GM18507 (cell line): ENCODE measurements at places on chromosomes 13 and 19.

DNA sequence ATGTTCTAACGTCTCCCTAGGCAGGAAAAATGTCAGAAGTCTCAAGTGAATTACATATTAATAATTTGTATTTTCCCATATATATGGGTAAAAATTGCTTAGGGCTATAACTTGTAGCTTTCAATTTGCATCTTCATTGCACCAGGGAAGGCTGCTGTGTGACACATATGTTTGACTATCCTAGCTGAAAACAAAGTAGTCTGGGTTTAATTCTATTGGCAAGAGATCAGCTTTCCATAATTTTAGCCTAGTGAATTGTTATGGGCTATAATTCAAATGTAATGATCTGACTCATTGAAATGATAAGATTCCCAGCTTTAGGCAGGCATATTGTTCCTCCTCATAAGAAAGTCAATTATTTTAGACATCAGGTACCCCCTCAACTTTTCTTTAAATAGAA lies 553.1 kb downstream of the DCT start:
- DNase-seq = no peak

DNA sequence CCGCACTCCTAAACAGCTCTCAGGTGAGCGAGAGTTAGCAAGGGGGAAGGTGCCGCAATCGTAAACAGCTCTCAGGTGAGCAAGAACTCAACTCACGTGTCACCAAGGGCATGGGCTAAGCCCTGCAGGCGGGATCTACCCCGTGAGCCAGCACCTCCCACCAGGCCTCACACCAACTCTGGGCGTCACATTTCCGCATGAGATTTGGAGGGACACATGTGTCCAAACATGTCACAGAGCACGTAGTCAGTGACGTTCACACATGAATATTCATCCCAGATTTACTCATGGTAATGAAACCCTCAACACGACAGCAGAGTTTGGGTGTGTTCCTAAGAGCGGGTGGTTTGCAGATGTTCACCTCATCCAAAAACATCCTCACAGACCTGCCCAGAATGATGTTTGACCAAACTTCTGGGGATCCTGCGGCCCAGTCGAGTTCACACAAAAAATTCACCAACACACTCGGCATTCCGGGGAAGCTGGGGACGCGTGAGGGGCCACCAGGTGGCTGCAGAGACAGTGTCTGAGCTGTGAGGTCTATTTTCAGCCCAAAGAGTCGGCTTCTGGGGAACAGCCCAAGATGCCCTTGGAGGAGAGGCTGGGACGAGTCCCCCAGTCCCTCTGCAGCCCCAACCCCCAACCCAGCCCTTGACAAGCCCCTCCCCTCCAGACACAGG lies 19.6 kb downstream of the C2CD4C start:
- no peak for DNase-seq

DNA sequence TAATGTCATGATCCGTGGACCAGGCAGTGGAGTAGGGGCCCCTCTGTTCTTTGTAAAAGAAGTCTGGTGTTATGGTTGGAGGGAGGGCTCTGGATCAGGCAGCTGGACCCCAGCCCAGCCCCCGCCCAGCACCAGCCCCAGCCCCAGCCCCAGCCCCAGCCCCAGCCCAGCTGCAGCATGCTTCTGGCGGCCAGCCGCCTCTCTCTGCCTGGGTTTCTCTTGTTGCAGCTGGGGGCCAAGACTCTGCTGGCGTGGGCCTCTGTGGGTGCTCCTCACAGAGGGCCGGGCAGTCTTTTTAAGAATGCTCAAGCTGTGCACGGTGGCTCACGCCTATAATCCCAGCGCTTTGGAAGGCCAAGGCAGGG lies 17.9 kb downstream of the DOT1L start:
- DNase-seq = no peak

DNA sequence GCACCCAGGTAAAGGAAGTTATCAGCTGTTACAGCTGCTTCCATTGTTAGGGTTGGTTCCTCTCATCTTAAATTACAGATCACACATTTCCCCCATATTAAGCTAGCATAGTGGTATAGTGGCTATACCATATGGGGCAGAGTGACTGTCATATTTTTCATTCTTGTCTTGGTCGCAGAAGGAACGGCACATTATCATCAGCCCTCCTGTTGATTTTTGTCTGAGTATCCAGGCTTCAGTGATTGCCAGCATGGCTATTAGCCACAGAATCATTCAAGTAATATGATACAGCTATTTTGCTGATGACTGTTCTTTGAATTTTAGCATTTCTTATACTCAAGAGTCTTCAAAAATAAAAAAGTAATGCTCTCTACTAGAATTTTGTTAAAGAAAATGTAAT lies 240.9 kb downstream of the LIG4 start:
- no peak for DNase-seq

GRCh38 chr19:46717716-46718143 lies 816 bp upstream of the PRKD2 start:
- no peak for DNase-seq

- no peak for DNase-seq
Measured at GRCh38 chr19:55152017-55152416, 3.0 kb upstream of the TNNT1 start.

DNA sequence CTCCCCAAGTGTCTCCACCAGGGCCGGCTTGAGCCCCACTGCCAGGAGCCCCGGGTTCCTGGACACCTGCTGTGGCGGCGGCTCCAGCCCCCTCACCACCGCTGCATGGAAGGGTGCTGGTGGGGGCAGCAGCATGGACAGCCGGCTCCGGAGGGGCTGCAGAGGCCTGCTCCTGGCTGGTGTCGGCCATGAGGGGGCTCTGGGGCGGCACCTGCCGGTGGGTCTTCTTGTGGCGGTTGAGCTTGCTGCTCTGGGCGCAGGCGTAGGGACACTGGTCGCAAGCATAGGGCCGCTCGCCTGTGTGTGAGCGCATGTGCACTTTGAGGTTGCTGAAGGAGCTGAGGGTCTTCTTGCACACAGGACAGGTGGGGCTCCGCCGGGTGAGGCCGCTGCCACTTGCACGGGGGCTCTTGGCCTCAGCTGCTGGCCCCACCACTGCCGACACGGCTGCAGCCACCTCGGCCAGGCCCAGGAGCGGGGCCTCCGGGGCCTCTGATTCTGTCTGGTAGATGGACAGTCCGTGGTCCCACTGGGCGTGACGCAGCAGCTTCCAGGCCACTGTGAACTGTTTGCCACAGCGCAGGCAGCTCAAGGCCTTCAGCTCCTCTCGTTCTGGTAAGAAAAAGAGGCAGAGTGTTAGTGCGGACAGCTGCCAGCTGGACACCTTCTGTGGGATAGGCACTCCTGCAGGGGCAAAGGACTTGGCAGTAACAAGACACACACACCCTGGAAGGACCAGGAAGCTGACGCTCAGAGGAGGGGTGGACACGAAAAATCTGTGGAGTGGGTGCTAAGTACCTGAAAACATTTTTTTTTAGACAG lies 4.1 kb downstream of the ZNF296 start:
- no peak for DNase-seq

- DNase-seq = no peak
Measured at GRCh38 chr13:69955271-69955670, 152.4 kb upstream of the ATXN8OS start.

DNA sequence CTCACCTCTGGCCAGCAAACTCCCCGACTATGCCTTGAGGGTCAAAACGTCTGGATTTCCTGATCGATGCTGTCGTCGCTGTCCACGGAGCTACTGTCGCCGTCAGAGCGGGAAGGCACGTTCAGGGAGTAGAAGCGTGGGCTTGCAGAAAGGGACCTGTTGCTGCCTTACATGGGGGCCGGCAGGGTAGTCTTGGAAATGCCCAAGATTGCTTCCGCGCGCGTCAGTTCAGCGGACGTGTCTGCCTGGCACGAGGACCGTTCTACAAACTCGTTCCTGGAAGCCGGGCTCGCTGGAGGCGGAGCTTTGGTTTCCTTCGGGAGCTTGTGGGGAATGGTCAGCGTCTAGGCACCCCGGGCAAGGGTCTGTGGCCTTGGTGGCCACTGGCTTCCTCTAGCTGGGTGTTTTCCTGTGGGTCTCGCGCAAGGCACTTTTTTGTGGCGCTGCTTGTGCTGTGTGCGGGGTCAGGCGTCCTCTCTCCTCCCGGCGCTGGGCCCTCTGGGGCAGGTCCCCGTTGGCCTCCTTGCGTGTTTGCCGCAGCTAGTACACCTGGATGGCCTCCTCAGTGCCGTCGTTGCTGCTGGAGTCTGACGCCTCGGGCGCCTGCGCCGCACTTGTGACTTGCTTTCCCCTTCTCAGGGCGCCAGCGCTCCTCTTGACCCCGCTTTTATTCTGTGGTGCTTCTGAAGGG lies 15.4 kb downstream of the RB1 start:
- DNase-seq = no peak

DNA sequence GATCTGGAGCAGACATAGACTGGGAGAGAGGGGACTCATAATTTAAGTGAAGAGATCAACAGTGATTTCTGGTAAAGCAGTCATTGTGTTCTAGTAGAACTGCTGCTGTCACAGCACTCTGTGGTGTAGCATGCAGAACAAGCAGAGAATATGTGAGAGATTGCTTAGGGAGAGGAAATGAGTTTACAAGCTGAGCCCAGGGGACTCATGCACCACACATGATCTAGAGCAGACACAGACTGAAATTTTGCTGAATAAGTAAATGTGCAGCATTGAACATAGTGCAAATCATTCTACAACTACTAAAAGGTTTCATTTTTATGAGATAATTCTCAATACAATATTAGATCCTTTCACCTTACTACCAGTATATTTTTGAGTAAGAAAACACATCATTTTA lies 125.7 kb downstream of the MYO16 start:
- DNase-seq = no peak

DNA sequence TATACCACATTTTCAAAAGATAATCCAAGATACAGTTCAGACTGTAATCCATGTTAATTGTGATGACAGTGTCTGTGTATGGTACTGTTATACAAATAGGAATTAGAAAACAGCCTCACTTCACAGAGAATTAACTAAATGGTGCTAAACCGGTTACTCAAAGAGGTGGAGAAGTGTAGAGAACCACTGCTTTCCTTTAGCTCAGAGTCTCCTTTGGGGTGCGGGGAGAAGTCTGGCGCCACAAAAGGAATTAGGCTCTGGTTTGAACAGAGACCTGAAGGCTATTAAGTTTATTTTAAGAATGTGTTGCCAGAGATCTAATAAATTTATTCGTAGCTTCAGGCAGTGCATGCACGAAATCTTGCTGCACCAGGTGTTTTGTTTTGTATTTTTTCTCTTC lies 65.8 kb downstream of the FREM2 start:
- no peak for DNase-seq

DNA sequence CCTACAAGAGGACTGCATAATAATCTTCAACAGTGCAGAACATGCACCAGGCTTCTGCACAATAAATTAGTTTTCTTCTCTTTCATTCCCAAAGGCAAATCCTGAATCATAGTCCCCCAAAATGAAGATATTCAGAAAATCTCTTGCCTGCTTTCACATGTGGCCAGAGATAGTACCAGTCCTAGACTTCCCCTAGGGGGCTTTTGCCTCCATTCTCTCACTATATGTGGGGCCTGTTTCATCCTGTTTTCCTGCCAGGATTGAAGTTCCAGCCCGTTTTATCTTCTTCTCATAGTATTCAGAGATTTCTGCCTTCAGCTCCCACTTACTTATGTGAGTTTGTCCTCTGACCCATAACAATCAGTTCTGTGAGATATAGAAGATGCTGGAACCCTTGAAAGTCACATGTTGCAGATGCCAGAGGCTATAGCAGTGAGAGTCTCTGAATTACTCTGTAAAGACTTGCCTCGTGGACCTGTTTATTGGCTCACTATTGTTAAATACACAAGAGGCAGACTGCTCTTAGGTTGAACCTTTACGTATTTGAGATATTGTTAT lies 421.9 kb upstream of the PCDH9 start:
- no peak for DNase-seq

- peak; percentile 42 for DNase-seq
Measured at GRCh38 chr19:36032251-36033104, at the start of gene CLIP3. Gene CLIP3, minus strand, starts transcription at chr19:36032873. Its CDS starts 516 bp downstream, at chr19:36032357.

DNA sequence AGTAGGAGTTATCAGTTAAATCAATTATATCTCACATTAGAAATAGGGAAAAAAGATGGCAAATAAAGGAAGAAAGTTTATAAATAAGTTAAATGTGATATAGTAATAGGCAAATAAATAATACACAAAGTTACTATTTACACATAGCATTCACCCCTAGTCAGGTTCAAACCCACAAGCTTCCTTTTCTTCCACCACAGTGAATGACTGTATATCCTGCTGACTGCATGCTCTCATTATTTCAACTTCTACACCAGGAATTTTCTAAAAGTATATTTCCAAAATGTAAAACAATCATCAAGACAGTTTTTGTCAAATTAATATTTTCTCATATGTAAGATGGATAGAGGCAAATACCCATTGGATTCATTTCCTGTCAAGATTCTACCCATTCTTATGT lies 548.6 kb upstream of the SLITRK5 start:
- no peak for DNase-seq

GRCh38 chr13:51811046-51811445 lies 7.1 kb upstream of the DHRS12 start:
- no peak for DNase-seq

- peak; percentile 18 for DNase-seq
Measured at GRCh38 chr13:109569958-109570711, 216.2 kb downstream of the IRS2 start.

GRCh38 chr13:95677564-95678266 lies 776 bp downstream of the DNAJC3 start:
- DNase-seq = no peak

GRCh38 chr13:28412981-28413380 lies 81.9 kb downstream of the FLT1 start:
- no peak for DNase-seq

- peak; percentile 71 for DNase-seq
Measured at GRCh38 chr13:38349390-38350113, at the start of gene UFM1. Gene UFM1, plus strand, starts transcription at chr13:38349851. Its CDS starts 69 bp downstream, at chr13:38349920.

GRCh38 chr13:100347968-100348367 lies 240.6 kb downstream of the GGACT start:
- DNase-seq = no peak

DNA sequence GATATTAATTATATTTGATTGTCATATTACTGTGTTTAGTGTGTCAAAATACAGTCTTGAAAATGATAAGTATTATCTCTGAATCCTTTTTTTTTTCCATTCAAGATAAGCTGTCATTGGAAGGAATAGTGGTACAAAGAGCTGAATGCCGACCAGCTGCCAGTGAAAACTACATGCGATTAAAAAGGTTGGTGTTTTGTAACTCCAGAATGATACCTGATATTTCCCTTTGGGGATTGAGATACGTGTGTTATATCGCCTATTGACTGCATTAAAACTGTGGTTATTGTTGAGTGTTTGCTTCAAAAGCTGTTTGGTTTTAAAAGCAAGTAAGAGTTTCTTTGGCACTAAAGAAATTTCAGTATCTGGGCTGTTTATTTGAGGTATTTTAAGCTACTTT lies 6.5 kb upstream of the KCTD4 start:
- DNase-seq = no peak

- no peak for DNase-seq
Measured at GRCh38 chr19:15374796-15375440, 4.7 kb downstream of the AKAP8 start.

DNA sequence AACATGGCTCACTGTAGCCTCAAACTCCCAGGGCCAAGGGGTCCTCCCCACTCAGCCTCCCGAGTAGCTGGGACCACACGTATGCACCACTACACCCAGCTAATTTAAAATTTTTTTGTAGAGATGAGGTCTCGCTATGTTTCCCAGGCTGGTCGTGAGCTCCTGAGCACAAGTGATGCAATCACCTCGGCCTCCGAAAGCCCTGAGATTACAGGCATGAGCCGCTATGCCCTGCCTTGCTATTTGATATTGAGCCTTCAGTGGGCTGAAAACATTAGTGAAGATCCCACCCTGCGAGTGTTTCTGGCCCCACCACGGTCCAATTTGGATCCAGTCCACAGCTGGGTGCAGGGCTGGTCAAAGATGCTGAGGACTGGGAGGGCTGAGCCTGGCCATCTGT lies 65.9 kb downstream of the TRPM4 start:
- no peak for DNase-seq
